ENCODE measurements at places on chromosomes 2 and 18. TPM values are rescaled to one million over a fixed set of nuclear protein-coding genes. Genes with fewer than 3 reads are reported as not detected.

Gene STK17B
- polyA plus RNA-seq = 4.7 TPM

Gene GKN1
- 2.9 TPM for polyA plus RNA-seq

Gene DSG1
- polyA plus RNA-seq = not detected

Gene GALNT3
- 5.0 TPM for polyA plus RNA-seq

Gene GREB1L
- 1.5 TPM for polyA plus RNA-seq

Gene HOXD12
- not detected for polyA plus RNA-seq

Gene CHST9
- polyA plus RNA-seq = 0.18 TPM

Gene EVX2
- not detected for polyA plus RNA-seq

Gene C2orf66
- 0.57 TPM for polyA plus RNA-seq

Gene SNED1
- polyA plus RNA-seq = 17.7 TPM

Gene STK16
- 27.1 TPM for polyA plus RNA-seq

Gene TTN
- 0.47 TPM for polyA plus RNA-seq

Gene BMP10
- polyA plus RNA-seq = not detected

Gene ATP6V1B1
- polyA plus RNA-seq = 4.6 TPM

Gene TMEM163
- 6.5 TPM for polyA plus RNA-seq

Gene PTPRN
- 45.3 TPM for polyA plus RNA-seq

Gene IRS1
- polyA plus RNA-seq = 10.0 TPM

Measured in adrenal gland (tissue), 19 donors.